ENCODE measurements at places on chromosomes 7 and 10.

DNA sequence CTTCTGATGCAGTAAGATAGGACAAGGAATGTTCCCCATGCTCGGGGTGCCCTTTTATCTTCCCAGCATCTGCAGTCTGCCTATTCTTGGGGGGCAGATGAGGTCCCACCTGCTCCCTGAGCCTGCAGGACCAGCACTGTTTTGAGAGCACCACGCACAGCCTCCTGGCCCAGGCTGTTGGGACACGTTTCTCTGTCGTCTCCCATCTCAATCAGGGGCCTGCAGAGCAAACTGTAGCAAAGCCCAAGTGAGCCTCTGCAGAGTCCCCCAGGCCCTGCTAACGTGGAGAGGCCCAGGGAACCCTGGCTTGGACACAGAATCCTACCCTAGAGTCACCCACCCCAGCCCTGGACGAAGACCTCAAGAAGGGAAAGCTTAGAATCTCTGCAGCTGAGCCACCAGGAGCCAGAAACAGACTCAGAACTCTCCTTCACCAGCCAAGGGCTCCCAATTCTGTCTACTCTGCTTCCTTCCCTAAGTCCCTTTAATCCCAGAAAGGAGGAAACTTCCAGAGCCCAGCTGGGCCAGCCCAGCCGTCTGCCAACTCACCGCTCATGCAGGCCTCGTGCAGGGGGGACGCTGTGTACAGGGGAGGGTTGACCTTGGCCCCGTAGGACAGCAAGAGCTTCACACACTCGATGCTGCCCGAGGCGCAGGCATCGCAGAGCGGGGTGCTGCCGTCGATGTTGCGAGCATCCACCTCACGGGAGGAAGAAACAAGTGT, 15.6 kb downstream of the ASB13 start:
- no peak for DNase-seq

GRCh38 chr7:41969561-41970105, 266.7 kb upstream of the INHBA start:
- DNase-seq, result no peak

DNA sequence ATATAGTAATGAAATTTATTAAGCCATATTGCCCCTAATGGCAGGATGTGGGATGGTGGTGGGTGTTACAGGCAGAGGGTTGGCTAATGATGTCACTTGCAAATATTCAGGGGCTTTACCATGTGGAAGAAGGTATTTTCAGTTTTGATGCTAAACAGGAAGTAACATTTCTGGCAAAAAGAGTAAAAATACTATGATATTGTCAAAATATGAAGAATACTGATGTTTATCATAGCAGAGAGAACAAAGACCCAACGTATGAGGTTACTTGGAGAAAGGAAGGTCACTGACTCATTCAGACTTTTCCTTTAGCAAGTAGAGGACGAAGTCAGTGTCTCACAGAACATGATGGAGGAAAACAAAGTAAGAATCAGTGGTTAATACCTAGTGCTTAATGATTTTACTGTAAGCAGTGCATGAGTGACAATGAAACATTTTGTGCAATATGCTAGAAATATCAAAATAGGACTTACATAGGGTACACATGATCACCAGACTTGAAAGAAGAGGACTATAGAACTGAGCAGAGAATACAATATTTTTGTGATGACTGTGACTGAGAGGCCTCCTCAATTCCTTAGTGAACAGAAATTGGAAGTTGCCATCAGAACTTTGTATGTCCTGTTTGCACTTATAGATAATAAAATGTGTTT, 89.7 kb upstream of the STEAP4 start:
- DNase-seq, result no peak

DNA sequence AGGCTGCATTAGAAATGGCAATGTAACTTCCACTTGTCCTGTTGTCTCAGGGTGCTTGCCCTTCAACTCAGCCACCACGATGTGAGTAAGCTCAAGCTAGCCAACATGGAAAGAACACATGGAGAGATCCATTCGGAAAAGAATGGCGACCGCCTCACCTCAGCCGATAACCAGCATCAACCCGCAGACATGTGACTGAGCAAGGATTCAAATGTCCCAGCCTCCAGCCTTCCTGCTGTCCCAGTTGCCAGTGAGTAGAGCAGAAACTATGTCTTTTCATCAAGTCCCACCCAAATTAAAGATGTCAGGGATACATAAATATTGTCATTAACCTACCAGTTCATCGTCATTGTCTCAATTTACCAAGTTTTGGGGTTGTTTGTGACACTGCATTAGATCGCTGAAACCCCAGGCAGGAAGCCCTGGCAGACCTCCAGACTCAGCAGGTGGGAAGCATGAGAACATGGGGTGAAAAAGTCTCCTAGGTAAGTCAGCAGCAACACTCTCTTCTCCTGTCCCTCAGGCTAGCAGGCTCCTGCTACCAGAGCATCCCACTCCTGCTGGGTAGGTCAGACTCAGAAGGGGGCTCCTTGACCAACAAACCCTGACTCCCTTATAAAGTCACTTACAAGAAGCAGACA, 67.0 kb downstream of the OSBPL3 start:
- no peak for DNase-seq

- DNase-seq, result no peak
Observed at GRCh38 chr10:78515038-78515872, 481.6 kb downstream of the RPS24 start.

DNA sequence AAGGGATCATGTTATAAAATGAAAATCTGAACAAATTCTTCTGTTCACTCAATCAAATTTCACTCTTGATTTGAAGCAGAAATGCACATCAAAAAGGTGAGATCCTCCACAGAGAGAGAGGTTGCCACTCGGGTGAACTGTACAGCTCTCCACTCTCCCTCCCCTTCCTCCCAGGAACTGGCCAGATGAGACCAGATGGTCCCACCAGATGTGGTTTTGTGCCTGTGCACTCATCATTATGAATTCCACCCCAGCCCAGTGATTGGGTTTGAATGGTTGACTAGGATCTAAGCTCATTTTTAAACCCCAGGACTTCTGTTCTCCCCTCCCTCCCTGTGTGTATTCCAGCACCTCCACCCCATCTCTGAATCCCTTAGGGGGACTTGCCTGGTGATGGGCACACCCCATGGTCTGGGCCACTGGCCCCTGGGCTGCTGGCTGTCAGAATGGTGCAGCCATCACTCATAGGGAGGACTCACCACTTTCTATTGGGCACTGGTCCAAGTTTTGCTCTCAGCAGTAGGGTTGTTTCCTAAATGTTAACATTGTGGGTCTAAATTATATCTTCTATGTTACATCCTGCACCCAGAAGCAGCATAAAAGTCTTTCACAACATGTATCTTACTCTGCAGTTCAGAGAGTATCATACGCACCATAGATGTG, 393.1 kb downstream of the TNS3 start:
- DNase-seq, result no peak

- DNase-seq, result no peak
Observed at GRCh38 chr10:99224766-99225165, 10.9 kb downstream of the HPSE2 start.

DNA sequence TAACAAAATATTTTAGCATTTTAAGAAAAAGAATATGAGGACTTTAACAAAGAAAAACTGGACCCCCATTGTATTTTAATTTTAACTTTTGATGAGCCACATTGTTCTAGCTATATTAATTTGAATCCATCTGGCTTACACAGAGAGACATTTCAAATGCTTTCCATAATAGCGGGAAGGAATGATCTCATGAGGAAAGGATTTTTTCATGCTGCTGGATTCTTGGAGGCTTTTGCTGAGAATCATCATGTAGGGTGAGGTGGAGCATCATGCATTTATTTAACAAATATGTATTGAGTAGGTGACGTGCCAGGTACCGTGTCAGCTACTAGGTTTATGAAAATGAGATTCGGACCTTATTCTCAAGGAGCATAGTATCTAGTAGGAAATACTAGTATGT, 1006.3 kb downstream of the SORCS1 start:
- DNase-seq, result no peak

- DNase-seq, result no peak
Observed at GRCh38 chr10:676178-676577, 13.3 kb downstream of the DIP2C start.

DNA sequence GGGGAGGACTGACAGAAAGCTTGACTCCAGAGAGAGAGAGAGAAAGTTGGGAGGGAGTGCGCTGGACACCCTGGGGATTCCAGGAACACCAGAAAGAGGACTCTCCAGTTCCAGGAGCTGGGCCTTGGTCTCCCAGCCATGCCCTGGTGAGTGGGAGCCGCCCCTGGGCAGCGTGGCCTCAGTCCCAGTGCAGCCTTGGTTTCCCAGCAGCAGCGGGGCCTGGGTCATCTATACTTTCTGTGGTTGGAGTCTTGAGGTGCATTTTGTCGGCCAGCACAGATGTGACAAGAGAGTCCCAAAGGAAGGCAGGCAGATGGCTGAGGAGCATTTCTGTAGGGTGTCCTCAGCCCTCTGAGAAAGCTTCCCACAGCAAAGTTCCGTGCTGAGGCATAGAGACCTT, 334.7 kb upstream of the ZNF32 start:
- DNase-seq, result no peak

DNA sequence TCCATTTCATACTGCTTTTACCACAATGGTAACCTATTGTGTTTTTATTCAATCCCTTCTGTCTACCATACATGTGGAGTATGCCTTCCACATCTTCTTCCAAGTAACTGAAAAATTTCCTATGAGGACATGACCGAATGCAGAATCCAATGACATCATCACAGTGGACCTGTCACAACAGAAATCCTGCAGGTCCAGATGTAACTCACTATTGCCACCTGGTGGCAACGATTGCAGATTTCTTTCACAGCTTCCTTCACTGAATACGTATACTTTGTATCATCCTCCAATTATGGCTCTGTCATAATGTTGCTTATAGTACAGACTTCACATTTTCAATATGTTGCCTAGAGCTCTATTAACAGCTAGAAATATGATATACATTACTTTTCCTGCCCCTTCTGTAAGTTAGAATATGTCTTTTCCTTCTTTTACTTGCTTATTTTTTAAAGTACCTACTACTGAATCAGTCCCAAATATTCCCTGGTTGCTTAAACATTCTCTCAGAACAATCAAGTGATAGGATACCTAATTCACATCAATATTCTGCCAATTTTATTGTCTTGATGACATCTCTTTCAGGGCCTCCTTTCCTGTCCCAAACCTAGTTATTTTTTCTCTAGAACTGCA, 45.4 kb downstream of the SLC13A1 start:
- peak; percentile 23 for DNase-seq

GRCh38 chr7:73507556-73507955, 14.5 kb downstream of the BAZ1B start:
- no peak for DNase-seq

GRCh38 chr7:51249187-51249945, 67.2 kb downstream of the COBL start:
- DNase-seq, result no peak

DNA sequence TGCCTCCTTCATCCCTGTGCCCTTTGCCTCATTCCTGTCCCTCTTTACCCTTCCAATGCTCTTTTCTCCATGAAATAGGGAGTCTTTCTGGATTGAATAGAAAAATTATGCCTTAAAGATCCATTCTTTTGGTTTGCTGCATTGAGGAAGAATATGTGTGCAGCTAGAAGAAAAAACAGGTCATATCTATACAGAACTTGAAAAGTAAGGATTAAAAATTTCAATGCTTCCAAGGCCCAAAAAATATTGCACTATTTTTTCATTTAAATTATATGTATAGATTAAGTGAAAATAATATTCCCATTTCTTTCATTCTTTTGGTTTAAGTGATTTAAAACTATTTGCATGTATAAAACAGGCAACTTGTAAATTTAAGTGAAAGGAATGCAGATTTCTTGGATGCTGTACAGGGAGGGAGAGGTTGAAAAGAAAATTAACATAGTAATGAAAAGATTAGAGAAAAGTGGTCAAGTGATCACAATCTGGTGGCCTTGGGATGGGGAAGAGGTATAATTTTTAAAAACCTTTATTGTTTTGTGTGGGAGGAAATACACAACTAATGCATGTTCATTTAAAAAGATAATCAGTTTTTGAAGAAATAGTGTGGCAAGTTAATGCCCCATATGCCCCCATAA, 18.5 kb upstream of the EVX1 start:
- DNase-seq, result no peak

GRCh38 chr10:90319188-90319914, 538.5 kb downstream of the HTR7 start:
- no peak for DNase-seq

DNA sequence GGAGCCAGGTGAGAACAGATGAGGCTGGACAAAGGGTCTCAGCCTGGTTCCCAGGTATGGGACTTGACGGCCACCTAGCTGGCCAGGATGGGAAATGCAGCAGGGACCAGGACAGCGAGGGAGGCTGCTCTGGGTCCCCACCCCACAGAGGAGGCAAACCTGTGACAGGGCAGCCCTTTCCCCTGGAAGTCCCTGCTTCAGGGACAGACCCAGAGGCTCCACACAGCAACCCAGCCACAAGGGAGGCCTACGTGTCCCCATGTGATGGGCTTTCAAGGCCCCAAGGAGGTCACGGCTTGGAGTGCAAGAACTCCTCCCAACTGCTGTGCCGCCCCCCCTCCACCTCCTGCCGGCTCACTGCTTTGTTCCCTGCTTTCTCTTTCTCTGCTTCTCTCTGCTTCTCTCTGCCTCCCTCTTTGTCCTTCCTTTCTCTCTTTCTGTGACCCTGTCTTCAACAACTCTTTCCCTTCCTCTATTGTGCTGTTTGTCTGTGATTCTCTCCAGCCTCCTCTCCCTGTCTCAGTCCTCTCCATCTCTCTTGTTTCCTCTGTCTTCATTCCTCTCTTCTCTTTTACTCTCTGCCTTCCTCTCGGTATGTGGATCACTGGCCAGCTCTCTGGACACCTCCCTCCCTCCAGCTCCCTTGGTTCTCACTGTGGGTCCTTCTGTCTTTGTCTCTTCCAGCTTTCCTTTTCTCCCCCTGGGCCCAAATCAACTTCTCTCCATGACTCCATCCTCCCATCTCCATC, 9.6 kb upstream of the EIF5AL1 start:
- no peak for DNase-seq

DNA sequence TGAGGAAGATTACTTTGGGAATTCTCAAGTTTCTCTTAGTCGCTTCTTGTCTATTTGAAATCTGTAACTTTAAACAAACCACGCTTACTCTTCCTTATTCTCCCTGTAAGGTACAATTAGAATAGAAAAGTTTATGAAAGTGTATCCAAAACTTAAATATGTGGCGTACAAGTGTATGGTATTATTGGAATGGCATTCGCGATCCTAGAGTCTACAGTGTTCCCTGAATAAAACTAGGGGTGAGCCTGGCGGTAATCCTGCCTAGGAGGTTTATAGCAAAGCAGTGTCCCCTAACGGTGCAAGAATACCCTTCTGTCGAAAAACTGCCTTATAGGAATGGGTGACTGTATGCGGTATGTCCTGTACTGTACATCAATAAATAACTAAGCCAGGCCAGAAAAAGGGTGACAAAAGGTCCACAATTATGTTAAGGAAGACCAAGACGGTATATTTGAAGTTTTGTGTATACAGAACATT, 1.2 kb downstream of the TASOR2 start:
- no peak for DNase-seq

- DNase-seq, result no peak
Observed at GRCh38 chr7:12827219-12827821, 139.9 kb downstream of the ARL4A start.
